Stimulated activated CD4-positive, alpha-beta T cell treated with anti-CD3 and anti-CD28 coated beads, Interleukin-12 subunit alpha, Interleukin-12 subunit beta, amount 100 ng/mL, for 48 hours (primary cell): ENCODE measurements at places on chromosomes 4 and X.

DNA sequence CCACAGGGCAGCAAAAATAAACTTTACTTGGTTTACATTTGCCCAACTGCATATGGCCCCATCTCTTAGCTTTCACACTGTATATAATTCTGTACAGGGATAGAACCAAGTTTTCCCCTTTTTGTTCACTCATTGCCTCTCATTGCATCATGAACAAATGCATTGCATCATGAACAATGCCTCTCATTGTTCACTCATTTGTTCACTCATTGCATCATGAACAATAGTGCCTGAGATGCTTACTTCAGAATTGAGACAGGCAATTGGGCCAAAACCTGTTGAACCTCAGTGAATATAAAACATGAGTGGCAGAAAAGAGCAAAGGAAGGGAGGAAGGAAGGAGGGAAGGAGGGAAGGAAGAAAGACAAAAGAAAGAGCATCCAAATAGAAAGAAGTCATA, 98.2 kb downstream of the SOWAHB start:
- DNase-seq: no peak

DNA sequence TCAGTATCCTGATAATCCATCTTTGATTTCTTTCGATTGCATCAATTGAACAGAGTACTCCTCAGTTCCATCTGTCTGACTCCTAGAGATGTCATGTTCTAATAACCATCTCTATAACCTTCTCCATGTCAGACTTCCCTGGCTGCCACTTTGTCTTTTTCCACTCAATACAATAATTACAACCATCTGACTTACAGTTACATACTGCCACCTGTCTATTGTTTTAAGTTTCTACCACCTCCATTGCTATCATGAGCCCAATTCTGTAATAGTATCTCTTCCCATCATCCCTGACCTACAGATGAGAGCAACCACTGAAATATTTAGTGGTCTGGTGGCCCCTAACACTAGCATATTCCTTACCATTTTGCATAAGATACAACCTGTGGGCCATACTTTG, 439.2 kb upstream of the FAM47C start:
- DNase-seq: no peak

DNA sequence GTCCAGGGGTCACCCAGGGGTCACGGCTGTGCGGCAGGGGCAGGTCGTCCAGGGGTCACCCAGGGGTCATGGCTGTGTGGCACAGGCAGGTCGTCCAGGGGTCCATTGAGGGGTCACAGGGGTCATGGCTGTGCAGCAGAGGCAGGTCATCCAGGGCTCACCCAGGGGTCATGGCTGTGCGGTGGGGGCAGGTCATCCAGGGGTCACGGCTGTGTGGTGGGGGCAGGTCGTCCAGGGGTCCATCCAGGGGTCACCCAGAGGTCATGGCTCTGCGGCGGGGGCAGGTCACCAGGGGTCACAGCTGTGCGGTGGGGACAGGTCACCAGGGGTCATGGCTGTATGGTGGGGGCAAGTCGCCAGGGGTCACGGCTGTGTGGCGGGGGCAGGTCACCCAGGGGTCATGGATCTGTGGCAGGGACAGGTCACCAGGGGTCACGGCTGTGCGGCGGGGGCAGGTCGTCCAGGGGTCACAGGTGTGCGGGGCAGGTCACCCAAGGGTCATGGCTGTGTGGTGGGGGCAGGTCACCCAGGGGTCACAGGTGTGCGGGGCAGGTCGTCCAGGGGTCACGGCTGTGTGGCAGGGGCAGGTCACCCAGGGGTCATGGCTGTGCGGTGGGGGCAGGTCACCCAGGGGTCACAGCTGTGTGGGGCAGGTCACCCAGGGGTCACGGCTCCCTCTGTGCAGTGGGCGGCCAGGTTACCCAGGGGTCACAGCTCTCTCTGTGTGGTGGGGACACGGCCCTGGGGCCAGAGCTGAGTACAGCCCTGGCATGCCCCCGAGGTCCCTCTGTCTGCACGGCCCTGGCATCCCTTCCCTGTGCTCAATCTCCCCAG, 16.0 kb downstream of the ATP5ME start:
- DNase-seq: no peak

DNA sequence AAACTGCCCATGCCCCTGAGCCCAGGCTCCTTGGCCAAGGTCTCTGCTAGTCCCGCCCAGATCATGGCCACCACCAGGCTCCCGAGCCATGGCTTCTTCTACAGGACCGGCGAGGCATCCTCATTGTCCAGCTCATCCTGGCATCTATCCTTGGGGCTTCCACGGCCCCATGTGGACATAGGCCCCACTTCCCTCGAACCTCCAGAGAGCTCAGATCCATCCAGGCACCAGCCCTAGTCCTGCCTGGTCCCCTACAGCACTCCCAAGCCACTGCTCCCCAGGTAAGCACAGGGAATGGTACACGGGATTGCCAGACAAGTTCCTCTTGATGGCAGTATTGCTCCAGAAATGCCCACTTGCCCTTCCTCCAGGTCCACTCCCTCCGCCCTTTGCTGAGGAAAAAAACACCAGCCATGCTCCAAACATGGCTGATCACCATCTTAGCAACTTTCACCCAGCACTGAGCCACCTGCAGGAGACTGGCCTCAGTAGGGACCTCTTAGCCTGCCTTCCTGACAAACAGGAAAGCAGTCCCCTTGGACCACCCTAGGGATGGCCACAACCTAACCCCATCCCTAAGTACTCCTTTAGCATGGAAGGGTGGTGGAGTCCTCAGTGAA, 272.1 kb upstream of the AGTR2 start:
- DNase-seq: no peak

- no peak for DNase-seq
Observed at GRCh38 chr4:113809311-113809710, 47.8 kb upstream of the CAMK2D start.

GRCh38 chr4:127856813-127857447, 23.8 kb upstream of the PLK4 start:
- DNase-seq: no peak

GRCh38 chr4:153465615-153466080, 512 bp upstream of the TMEM131L start:
- no peak for DNase-seq
